ENCODE measurements at places on chromosomes 7 and 10.

DNA sequence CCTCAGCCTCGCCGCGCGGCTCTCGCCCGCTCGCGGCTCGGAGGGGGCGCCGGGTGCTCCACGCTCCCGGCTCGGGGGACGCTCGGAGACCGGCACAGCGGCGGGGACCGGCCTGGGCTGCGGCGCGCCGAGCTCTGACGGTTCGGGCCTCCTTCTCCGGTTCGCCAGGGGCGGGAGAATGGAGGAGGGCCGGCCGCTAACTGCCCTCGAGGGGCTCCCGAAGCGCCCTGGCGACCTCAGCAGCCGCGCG, 232 bp upstream of the GRID1 start:
- H3K27ac ChIP-seq, result no peak overlapping the region
- peaks cover 22% of the 10 kb centered on the region for H3K4me1 ChIP-seq
- peak overlapping the region; percentile 60 for H3K4me3 ChIP-seq
- H3K36me3 ChIP-seq, result no peaks in the 10 kb centered on the region
- no peak for DNase-seq

GRCh38 chr7:117479225-117480054, at the start of gene CFTR:
TSS of gene CFTR (plus strand) at chr7:117480025. CDS start at chr7:117480095, 70 bp downstream.
- no peaks in the 10 kb centered on the region for H3K36me3 ChIP-seq
- peaks cover 47% of the 10 kb centered on the region for H3K27me3 ChIP-seq
- DNase-seq, result peak; percentile 75
- 0 out of 2 replicates have a peak, but pooled peaks cover 4% of the 10 kb centered on the region for H3K4me1 ChIP-seq

- H3K27ac ChIP-seq, result no peak overlapping the region
- DNase-seq, result no peak
- no peaks in the 10 kb centered on the region for H3K4me1 ChIP-seq
- H3K27me3 ChIP-seq, result no peaks in the 10 kb centered on the region
Observed at GRCh38 chr10:130761032-130761575, 550.4 kb downstream of the TCERG1L start.

DNA sequence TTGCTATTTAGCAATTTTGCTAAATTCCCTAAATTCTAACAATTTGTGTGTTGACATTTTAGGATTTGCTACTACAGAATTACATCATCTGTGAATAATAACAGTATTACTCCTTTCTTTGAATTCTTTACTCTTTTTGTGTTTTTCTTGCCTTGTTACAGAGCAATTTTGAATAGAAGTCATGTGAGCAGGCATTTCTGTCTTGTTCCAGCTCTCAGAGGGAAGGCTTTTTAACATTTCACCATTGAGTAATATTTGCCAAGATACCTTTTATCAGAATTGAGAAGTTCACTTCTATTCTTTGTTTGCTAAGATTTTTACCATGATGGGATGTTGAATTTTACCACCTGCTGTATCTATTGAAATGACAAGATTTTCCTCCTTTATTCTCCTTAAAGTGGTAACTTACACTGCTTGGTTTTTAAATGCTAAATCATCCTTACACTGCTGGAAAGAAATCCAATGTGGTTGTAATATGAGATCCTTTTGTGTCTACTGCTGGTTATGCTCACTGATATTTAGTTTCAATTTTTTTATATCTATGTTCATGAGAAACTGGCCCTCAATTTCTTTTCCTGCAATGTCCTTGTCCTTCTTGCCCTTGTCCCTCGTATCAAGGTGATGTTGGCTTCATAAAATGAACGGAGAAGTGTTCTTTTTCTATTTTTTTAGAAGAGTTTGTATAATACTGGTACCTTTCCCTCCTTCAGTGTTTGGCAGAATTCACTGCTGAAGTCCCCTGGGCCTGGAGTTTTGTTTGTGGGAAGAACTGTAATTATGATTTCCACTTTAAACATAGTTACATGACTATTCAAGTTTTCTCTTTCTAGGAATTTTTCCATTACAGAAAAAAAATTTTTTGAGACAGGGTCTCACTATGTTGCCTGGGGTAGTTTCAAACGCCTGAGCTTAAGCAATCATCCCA, 50.3 kb upstream of the ATP6V0A4 start:
- H3K27me3 ChIP-seq, result no peaks in the 10 kb centered on the region
- no peak overlapping the region for H3K27ac ChIP-seq
- no peak for DNase-seq

- H3K4me1 ChIP-seq, result peaks cover 20% of the 10 kb centered on the region
- H3K36me3 ChIP-seq, result no peaks in the 10 kb centered on the region
- no peak overlapping the region for H3K27ac ChIP-seq
- peak; percentile 79 for DNase-seq
- peak overlapping the region; percentile 36 for H3K4me3 ChIP-seq
Observed at GRCh38 chr10:78292982-78293865, 259.6 kb downstream of the RPS24 start.

GRCh38 chr10:32771217-32771616, 186.8 kb downstream of the ITGB1 start:
- peak; percentile 15 for DNase-seq
- no peaks in the 10 kb centered on the region for H3K27me3 ChIP-seq
- H3K27ac ChIP-seq, result no peak overlapping the region
- H3K4me1 ChIP-seq, result no peaks in the 10 kb centered on the region

DNA sequence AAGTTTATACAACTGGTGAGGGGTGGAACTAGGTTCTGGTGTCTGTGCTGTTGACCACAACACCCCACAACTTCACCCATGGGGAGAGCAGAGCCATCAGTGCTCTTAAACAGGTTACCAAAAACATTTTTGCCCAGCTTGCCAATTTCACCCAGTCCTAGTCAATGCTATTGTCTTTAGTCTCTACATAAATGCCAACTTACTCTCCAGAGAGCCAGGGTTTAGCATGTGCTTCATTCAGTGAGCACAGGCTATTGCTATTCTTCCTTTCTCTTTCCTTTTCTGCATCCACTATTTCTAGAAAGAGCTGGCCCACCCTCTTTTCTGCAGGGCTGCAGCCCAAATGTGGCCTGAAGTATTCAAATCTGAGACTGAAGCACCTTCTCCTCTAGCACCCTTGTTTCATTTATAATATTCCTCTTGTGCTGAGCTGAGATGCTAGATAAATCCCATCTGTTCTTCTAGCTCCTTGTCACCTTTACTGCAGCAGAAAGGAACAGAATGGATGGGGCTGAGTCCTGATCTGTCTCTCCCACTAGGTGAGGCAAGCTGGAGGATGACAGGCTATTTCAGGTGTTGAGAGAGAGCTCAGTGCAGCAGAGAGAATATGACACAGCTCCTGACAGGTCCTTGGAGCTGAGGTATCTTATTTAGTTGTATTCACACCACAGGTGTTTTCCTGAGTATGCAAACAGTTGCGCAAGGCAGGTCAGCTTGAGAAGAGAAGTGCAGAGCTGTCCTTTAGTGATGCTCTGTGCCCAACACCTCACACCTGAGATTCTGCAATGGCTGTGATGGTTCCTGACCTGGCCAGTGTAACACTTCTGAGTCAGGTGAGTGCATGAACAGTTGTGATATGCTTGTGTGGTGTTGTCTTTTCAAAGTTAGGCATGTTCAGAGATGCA, 819.2 kb downstream of the CCSER2 start:
- H3K36me3 ChIP-seq, result no peaks in the 10 kb centered on the region
- H3K27ac ChIP-seq, result no peak overlapping the region
- H3K27me3 ChIP-seq, result no peaks in the 10 kb centered on the region

DNA sequence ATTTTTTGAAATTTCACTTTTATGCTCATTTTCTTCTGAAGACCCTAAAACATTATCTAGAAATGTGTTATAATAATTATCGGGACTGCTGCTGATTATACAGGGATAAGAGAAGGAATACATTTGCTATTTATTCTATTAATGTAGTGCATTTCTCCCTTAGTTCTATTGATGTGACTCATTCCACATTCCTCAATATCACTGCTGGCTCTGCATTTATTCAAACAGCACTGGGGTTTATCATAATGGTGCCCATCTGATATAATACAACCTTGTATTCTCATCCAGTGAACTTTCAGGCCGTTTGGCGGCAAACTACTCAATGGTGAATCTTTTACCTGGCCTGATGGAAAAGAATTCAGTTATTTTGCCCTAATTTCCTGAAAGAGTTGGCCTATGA, 7.8 kb downstream of the KCND2 start:
- peaks cover 26% of the 10 kb centered on the region for H3K4me1 ChIP-seq
- no peak for DNase-seq
- H3K36me3 ChIP-seq, result no peaks in the 10 kb centered on the region
- H3K27me3 ChIP-seq, result no peaks in the 10 kb centered on the region
- no peak overlapping the region for H3K4me3 ChIP-seq
- no peak overlapping the region for H3K27ac ChIP-seq

DNA sequence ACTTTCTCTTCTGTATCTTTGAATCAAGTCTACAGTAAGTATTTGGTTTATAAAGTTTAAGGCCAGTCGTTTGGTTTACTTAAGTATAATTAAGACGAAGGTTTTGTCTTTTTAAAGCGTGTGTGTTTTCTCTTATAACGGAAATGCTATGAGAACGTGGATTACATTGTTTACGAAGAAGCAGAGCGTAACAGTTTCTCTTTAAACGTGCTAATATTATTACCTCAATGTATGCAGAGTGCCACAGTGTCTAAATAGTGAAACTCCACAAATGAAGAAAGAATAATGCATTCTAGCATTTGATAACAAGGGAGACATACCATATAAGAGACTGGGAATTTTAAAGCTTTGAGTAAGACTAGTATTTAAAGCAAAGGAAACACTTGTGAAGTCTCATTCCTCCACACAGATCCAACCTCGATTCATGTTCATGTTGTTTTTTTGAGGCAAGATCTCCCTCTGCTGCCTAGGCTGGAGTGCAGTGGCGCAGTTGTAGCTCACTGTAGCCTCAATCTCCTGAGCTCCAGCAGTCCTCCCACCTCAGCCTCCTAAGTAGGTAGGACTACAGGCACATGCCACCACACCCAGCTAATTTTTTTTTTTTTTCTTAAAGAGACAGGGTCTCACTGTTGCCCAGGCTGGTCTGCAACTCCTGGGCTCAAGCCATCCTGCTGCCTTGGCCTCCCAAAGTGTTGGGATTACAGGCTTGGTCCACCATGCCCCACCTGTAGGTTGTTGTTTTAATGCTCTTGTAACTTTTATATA, 75.1 kb downstream of the ANKRD61 start:
- H3K27ac ChIP-seq, result 0 out of 2 replicates have a peak overlapping the region, but pooled peaks have one; percentile 28
- peak overlapping the region; percentile 81 for H3K4me3 ChIP-seq
- H3K36me3 ChIP-seq, result no peaks in the 10 kb centered on the region
- peak; percentile 6 for DNase-seq
- H3K27me3 ChIP-seq, result no peaks in the 10 kb centered on the region

DNA sequence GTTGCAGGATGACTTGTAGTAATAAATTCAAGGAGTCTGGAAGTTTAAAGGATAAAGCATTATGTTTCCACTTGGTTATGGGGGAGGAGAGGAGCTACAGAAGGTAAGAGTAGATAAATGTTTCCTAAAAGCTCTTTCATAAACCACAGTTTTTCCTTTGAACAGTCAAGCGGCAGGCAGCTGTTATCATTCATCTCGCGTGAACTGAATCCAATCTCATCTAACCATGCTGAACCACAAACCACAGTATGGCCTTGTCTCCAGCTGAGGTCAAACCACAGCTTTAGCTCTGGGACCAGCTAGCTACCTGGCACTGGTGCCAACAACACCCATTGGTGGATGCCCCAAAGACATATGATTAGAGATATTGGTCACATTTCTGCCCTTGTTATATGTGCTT, 63.3 kb downstream of the NOC3L start:
- H3K4me1 ChIP-seq, result no peaks in the 10 kb centered on the region
- no peak overlapping the region for H3K27ac ChIP-seq
- H3K36me3 ChIP-seq, result no peaks in the 10 kb centered on the region
- H3K4me3 ChIP-seq, result no peak overlapping the region
- H3K27me3 ChIP-seq, result no peaks in the 10 kb centered on the region

DNA sequence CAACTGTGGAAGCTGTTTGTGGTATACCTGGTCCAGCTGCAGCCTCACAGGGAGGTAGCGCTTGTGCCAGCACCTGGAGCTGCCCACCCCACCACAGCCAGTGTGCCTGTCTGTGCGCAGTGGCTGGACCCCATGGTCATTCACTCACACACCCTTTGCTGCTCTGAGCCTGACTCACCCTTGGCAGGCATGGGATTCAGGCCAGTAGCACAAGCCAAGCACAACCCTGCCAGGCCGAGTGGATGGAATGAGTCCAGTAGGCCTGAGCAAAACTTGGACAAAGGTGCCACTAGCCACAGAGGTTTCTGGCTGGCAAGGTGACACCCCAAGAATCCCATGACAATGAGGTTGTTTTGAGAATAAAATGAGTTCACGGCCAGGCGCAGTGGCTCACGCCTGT, 19.0 kb downstream of the RBM48 start:
- H3K27me3 ChIP-seq, result no peaks in the 10 kb centered on the region
- H3K4me3 ChIP-seq, result no peak overlapping the region
- no peak overlapping the region for H3K27ac ChIP-seq
- DNase-seq, result no peak
- no peaks in the 10 kb centered on the region for H3K36me3 ChIP-seq

DNA sequence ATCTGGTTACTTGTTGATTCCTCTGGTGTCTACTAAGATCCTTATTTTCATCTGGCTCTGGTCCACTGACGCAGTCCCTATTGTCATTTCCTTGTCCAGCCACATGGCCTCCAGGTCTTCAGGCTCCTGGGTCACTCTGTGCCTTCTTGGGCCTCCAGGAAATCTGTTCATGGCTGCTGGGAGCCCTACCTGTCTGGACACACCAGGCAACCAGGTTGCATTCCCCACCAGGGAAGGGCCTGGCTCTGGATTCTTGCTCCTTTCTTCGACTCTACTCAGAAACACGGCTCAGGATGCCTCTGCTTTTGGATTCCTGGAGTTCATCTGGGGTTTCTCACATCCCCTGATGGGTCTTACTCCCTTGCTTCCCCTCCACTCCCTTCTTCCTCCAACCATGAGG, 8.0 kb upstream of the PPIF start:
- H3K36me3 ChIP-seq, result no peaks in the 10 kb centered on the region
- no peak overlapping the region for H3K4me3 ChIP-seq
- no peak for DNase-seq
- H3K27ac ChIP-seq, result no peak overlapping the region
- H3K4me1 ChIP-seq, result no peaks in the 10 kb centered on the region

- no peak overlapping the region for H3K4me3 ChIP-seq
- no peaks in the 10 kb centered on the region for H3K36me3 ChIP-seq
- peak; percentile 61 for DNase-seq
- no peak overlapping the region for H3K27ac ChIP-seq
Observed at GRCh38 chr7:113774182-113774807, 144.5 kb downstream of the PPP1R3A start.

DNA sequence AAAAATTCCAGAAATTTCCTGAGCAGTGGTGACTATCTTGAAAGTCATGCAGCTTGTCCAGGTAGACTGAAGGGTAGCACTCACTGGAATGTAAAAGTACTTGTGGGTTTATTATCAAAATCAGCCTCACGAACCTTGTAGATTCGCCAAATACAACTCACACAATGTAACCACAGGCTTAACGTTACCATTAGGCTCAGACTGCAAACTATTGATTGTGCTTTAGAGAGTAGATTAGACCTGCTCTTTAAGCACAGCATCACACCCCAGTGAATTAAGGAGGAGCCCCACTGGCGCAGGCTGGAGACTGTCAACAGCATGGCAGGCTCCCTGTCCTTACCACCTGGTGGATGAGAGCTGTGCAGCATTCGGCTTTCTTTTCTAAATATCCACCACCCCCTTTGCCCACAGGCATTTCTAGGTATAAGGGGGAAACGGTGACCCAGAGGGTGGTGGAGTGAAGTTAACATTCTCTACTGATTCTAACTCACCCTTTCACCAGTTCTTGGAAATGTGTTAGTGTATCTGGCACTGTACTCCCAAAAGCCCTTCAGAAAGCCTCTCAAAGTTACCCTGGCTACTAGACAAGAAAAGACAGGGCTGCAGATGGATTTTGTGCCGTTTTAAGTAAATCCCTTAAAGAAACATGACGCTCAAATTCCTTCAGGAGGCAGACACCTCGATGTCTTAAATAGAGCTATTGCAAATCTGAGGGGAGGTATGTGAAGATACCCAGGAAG, 56.6 kb downstream of the GSDME start:
- no peak for DNase-seq
- H3K4me3 ChIP-seq, result no peak overlapping the region
- no peak overlapping the region for H3K27ac ChIP-seq
- H3K4me1 ChIP-seq, result no peaks in the 10 kb centered on the region
